ENCODE measurements at places on chromosomes 4 and X. TPM values are rescaled to one million over a fixed set of nuclear protein-coding genes. Genes with fewer than 3 reads are reported as not detected.

The INTU gene
- 5.3 TPM for total RNA-seq

DNA sequence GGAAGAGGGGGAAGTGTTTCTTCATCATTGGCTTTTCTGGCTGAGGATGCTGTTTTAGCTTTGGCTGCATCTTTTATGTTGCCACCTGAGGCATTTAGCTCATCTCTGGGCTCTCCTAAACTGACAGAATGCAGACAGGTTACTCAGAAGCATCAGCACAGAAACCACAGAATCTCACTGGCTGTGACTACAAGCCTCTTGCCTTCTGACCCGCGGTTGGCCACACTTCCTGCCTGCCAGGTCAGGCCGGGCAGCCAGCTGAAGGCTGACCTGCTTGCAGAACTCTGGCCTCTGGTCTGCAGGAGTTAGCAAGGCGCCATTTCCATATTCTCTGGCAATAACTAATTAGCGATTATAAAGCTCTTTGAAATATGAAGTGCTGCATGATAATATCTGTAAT is 366.5 kb downstream of the MID1IP1 start:
- no peak for DNase-seq

- DNase-seq, result no peak
These were observed 139.4 kb downstream of the EVC2 start for GRCh38 chr4:5568931-5569330.

GRCh38 chr4:6910960-6911874 is 1.6 kb downstream of the TBC1D14 start:
- no peak for DNase-seq

DNA sequence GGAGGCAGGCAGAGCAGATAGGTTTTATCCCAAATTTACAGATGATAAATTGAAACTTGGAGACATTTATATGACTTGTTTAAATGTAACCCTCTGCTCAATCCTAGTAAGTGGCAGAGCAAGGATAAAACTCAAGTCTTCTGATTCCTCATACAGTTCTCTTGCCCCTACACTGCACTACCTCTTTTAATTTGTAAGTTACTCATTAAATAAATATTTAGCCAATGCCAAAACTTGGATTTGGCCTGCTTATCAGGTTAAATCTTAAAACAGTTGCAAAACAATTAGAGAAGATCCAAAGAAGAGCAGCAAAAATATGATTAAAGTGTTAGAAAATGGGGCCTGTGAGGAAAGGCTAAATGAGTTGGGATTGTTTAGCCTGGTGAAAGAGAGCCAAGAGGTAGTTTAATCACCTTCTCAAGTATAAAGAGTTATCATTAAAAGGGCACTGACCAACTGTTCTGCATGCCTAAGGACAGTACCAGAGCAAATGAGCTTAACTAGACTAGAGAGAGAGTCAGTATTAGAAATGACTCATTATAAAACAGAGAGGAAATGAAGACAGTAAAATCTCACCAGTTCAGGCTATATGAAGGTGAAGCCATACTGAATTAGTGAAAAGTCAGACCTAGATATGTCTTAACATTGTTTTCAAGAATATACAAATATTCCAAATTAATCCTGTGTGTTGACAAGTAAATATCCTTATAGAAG is 146.3 kb downstream of the GRIA3 start:
- DNase-seq, result no peak

- DNase-seq, result peak; percentile 41
These were observed 444 bp downstream of the FREM3 start for GRCh38 chr4:143700046-143700415.

DNA sequence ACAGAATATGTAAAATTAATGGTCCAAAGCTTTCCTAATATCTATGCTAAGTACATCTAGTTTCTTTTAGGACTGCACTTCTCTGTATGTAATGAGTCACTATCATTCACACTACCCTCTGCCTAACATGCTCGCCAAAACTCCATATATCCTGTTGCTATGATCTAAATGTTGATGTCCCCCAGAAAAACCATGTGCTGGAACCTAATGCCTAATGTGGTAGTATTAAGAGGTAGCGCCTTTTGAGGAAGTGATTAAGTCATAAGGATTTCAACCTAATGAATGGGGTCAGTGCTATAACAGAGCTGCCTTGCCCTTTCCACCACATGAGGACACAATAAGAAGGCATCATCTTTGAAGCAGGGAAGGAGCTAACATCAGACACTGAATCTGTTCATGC is 34.9 kb upstream of the NFKB1 start:
- no peak for DNase-seq

- DNase-seq, result no peak
These were observed 227.7 kb downstream of the LDB2 start for GRCh38 chr4:16670727-16671126.

GRCh38 chrX:28303486-28303885 is 283.8 kb upstream of the IL1RAPL1 start:
- DNase-seq, result no peak

All from left cardiac atrium (tissue), 4 donors.